ENCODE measurements at places on chromosomes 12 and 14. TPM values are rescaled to one million over a fixed set of nuclear protein-coding genes. Genes with fewer than 3 reads are reported as not detected.

Gene PIP4P1
- 78.1 TPM for total RNA-seq

Gene GRIP1
- total RNA-seq = 3.3 TPM

Gene ZDHHC22
- total RNA-seq = not detected

Gene IL31
- total RNA-seq = not detected

Gene STYK1
- not detected for total RNA-seq

Gene PTPRB
- total RNA-seq = not detected

Gene RPL10L
- total RNA-seq = not detected

Gene TMEM119
- 0.30 TPM for total RNA-seq
